ENCODE measurements at places on chromosomes 6 and 20.

GRCh38 chr6:13159300-13159699, 169.0 kb downstream of the TBC1D7 start:
- DNase-seq: no peak

- DNase-seq: no peak
Measured at GRCh38 chr6:35046862-35047261, 94.3 kb downstream of the TCP11 start.

GRCh38 chr6:90936286-90936685, 349.4 kb upstream of the MAP3K7 start:
- no peak for DNase-seq

DNA sequence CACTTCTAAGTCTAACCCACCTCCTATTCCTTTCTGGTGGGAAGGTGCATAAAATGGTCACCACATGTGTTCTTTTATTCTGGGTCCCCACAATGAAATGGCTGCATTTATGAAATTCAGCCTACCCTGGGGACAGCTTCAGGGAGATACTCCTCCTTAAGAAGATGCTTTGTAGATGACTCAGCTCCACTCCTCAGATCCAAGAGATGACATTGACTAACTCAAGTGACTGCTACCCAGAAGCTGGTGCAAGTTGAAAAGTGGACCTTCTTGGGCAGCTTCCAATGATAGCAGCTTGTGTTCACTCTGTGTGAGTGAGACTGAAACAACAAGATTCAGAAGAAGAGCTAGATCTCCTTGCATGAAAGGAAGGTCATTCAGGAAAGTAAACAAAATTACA, 113.4 kb downstream of the SCP2D1 start:
- no peak for DNase-seq

- no peak for DNase-seq
Measured at GRCh38 chr6:12426121-12426520, 136.0 kb downstream of the EDN1 start.

GRCh38 chr20:63747622-63748069, 8.1 kb downstream of the SLC2A4RG start:
- no peak for DNase-seq

- no peak for DNase-seq
Measured at GRCh38 chr6:158185729-158186456, 17.7 kb downstream of the GTF2H5 start.

DNA sequence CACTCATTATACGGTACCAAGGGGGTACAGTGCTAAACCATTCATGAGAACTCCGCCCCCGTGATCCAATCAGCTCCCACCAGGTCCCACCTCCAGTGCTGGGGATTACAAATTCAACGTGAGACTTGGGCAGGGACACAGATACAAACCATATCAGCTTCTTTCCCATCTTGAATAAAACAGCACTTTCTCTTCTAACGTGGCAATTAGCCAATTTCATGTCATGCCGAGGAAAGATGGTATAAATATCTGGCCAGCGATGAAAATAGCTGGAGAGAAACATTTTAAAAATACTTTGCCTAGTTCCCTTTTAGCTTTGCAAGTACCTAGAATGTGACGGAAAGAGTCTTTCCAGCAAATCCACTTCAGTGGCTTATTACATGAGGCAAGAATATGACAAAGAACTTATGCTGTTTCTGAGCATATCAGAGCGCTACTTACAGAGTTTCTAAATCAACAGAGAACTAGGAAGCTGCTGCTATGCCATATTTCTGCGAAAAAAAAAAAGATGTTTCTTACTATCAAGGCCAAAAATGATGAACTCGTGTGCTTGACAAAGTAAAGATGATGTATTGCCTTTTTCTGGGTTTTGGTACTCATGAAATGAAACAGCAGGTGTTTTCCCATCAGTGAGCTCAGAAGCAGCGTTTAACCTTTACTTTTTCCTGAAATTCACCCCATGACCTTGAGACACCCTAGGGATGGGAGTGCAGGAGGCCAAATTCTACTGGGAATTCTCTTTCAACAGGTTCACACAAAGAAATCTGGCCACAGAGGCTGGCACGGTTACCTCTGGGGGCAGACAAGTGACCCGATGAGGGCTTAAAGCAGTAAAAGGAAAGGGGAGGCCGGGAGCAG, 37.9 kb downstream of the AGPAT4 start:
- no peak for DNase-seq

- no peak for DNase-seq
Measured at GRCh38 chr6:116492331-116493067, 18.9 kb upstream of the CALHM5 start.

DNA sequence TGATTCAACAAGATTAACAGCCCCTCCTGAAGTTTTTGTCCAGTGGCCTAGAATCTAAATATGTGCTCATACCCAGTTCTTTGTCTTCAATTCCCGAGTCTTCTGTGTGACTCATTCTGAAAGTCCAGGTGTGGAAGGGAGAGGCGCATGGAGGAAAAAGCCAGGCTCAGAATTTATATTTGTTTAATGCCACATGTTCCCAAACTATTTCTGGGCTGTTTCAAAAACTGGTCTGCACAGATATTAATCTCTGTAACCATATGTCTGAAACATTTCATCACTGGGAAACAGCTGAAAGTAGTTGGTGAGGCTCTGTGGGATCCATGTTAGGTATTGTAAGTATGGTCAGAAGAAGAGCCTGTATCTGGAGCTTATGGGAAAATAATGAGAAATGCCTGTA, 266.0 kb downstream of the PAX1 start:
- DNase-seq: no peak

DNA sequence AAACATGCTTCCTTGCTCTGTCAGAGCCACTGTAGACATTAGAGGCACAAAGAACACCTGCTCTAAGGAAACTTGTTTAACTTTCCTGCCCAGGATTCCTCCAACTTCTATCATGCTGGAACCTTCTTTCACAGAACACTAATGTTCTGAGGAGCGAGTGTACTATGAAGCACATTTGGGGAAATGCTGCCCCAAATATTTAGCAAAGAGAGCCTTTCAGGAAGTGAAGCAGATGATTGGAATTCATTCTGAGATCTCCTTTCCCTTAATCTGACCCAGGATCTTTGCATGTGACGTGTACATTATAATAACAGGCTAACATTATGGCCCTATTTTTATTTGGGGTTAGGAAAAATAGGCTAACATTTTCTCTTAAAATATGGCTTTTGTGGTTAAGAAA, 21.0 kb upstream of the FYN start:
- no peak for DNase-seq

DNA sequence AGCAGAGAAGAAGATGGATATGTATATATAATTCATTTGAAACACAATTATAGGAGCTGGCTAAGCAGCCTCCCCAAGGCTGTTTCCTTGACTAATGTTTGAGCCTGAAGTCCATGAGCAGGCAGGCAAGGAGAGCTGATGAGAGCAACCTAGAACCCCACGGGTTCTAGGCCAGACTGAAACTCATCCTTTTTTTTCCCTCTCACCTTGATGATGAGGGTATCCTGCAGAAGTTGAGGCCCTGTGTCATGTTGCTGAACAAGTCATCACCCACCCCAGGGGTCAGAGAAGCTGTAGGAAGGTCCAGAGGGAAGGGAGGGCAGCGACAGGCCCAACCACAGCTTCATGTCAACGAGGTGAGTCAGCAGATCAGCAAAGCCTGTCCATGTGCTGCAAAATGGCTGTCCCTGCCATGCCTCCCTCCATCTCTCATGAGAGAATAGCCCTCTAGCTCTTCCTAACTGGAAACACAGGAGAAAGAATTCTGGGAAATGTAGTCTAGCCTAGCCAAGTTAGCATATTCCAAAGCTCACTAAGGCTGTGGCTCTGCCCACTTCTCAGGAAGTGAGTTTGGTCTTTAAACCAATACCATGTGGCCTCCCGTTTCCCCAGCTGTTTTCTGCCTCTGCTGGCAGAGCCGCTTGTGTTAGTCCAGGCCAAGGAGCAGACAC, 91.3 kb upstream of the DTNBP1 start:
- DNase-seq: peak; percentile 40

GRCh38 chr6:73231986-73232391, 6.7 kb upstream of the KHDC1L start:
- DNase-seq: no peak

- peak; percentile 54 for DNase-seq
Measured at GRCh38 chr20:35226126-35226883, at the start of gene MMP24. Gene MMP24 (plus strand): TSS chr20:35226690. CDS start chr20:35226739, 49 bp downstream.

GRCh38 chr20:25220021-25220730, 24.7 kb downstream of the ENTPD6 start:
- DNase-seq: peak; percentile 55

GRCh38 chr6:156880913-156881312, 103.7 kb downstream of the ARID1B start:
- peak; percentile 39 for DNase-seq

DNA sequence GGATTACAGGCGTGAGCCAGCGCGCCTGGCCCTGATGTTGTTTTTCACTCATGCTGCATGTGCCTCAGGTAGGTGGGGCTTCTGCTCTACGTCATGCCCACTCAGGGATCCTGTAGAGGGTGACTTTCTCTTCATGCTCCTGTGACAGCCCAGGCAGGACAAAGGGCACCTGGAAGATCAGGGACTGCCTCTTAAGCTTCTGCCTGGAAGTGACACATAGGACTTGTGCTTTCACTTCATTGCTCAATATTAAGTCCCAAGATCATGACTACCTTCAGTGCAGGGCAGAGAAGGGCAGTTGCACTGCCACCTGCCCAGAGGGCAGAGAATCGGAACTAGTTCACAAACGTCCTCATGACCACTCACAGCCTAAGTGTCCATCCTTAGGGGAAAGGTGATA, 249.5 kb upstream of the SULF2 start:
- no peak for DNase-seq

- no peak for DNase-seq
Measured at GRCh38 chr20:1034415-1034789, 32.3 kb upstream of the RSPO4 start.

- DNase-seq: no peak
Measured at GRCh38 chr6:127686084-127686483, 109.1 kb downstream of the C6orf58 start.

DNA sequence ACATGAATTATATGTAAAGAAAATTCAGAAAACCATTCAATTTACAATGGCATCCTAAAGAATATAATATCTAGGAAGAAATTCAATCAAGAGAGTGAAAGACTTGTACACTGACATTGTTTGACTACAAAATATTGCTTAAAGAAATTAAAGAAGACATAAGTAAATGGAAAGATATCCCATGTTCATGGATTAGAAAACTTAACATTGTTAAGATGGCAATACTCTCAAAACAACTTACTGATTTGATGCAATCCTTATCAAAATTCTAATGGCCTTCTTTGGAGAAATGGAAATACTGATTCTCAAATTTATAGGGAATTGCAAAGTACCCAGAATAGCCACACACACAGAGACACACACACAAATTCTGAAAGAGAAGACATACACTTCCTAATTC, 298.3 kb upstream of the EXOC2 start:
- DNase-seq: no peak

- no peak for DNase-seq
Measured at GRCh38 chr6:134009876-134010275, 42.5 kb downstream of the SLC2A12 start.

DNA sequence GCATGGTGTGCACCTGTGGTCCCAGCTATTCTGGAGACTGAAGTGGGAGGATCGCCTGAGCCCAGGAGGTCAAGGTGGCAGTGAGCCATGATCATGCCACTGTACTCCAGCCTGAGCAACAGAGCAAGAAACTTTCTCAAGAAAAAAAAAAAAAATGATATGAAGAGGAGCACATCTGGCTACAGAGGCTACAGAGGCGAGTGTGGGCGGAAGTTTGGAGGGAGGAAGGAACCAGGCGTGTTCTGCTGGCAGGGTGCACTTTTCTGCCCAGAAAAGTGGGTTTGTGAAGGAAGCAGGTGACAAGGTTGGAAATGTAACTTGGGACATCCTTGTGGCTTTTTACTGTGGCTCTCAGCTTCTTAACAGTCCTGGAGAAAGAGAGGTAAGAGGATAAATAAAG, 96.7 kb downstream of the SNX5 start:
- DNase-seq: no peak

GRCh38 chr20:37228082-37228481, 33.5 kb downstream of the GHRH start:
- DNase-seq: no peak

DNA sequence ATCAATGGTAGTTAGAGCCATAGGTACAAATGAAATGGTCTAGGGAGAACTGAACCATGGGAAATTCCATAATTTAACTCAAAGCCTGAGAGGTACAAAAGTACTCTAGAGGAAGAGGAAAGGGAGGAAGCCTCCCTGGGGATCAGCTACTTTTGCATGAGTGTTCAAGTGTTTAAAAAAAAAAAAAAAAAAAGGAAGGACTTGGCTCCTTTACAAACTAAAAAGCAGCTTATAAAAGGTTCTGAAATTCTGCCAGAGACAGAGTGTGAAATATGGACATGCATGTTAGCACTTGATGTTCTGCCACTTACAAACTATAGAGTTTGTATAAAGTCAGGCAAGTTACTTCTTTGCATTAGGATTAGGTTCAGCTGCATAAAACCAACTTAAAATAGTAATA, 290.0 kb downstream of the TBC1D7 start:
- no peak for DNase-seq

DNA sequence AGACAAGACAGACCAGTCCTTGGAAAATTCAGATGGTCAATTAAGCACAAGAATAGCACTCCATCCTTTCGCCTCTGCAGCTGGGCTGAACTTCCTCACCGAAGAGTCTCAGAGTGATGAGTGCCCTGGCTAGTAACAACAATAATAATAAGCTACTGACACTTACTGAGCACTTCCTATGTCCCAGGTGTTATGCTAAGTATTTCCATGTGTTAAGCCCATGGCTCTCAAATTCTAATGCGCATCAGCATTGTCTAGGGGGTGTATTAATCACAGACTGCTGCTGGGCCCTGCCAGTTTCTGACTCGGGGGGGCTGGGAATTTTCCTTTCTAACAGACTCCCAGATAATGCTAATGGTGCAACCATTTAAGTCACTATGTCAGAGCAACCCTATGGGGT, 118.2 kb upstream of the LRFN2 start:
- no peak for DNase-seq

DNA sequence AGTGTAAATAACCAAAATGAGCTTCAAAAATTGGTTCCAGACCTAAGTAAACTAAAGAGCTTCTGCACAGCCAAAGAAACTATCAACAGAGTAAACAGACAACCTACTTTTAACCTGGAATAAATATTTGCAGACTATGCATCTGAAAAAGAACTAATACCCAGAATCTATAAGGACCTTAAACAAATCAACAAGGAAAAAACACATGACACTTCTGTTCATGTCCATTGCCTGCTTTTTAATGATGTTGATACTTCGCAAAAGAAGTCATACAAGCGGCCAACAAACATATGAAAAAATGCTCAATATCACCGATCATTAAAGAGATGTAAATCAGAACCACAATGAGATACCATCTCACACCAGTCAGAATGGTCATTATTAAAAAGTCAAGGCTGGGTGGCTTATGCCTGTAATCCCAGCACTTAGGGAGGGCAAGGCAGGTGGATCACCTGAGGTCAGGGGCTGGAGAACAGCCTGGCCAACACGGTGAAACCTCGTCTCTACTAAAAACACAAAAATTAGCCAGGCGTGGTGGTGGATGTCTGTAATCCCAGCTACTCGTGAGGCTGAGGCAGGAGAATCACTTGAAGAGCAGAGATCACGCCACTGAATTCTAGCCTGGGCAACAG, 42.5 kb upstream of the DST start:
- no peak for DNase-seq
